ENCODE measurements at places on chromosomes 3 and 15.

- DNase-seq: no peak
Observed at GRCh38 chr3:114596147-114596546, 302.3 kb downstream of the TIGIT start.

DNA sequence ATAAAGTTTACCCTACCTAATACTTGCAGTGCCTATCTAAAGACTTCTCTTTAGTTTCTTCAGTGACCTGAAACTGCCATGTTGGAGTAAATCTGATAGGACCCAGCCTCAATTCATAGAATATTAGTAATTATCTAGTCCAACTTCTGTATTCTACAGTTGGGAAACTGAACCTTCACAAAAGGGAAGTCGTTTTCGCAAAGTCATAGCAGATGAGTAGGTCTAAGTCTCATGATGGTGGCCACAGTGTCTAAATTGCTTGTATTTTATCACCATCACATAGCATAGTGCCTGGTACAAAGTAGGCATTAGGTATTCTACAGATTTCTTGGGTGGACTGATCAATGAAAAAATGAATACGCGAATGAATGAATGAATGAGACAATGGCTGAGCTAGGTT, 8.4 kb downstream of the GMNC start:
- no peak for DNase-seq

DNA sequence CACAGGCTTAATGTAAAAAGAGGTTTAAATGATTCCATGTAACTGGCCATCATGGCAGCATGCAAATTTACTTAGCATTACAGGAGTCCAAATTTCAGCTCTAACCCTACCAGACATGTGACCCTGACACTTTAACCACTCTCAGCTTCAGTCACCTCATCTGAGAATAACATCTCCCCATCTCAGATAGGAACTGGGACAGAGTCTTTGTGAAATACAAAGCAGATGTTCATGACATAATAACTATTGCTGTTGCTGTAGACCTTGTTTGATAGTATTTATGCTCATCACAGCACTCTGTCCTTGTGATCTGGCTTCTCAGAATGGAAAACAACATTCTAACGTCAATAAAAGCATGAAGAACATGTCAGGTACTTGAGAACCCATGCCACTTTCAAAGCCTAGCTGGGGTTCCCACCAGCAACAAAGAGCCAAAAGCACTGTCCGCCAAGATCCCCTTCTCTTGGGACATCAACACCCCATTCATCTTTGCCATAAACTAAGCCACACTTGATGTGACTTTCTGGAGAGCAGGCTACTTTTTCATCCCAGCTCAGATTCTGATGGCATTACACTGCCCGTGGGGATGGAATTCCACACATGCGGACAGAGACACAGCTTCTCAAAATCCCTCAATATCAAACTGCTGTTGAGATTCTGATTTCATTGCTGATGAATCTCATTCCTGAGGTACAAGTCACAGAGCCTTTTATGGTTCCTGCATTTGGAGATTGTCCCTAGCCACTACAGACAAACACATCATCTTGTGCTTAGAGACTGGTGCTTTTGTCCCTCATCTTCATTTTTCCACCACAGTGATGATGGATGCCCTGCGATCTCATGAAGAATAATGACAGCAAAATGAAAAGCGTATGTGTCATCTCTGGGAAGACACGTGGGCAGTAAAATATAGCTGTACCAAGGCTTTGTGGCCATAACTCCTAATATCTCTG, 202.7 kb downstream of the TNIK start:
- DNase-seq: no peak

DNA sequence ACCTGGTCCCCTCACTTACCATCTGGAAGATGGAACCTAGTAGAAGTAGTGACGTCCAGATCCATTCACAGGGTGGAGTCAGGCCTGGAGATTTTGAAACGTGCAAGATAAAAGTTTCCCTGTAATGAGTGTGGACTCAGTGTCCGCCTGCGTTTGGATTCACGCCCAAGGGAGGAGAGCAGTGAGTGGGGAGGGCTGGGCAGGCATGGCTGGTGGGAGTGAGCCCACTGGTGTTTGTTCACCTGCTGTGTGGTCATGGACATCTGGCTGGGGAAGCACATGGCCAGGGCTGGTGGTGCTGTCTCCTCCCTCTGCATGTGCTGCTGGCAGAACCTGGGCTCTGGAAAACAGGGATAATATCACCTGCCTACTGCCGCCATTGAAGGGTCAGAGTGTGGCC, 37.0 kb downstream of the RLBP1 start:
- DNase-seq: peak; percentile 28

- DNase-seq: no peak
Observed at GRCh38 chr15:39205081-39205480, 375.8 kb upstream of the THBS1 start.

GRCh38 chr3:163056874-163057497, 1560.4 kb downstream of the OTOL1 start:
- DNase-seq: peak; percentile 74

GRCh38 chr3:37137516-37137915, 36.9 kb downstream of the LRRFIP2 start:
- DNase-seq: no peak

GRCh38 chr15:85770096-85771041, 24.4 kb downstream of the KLHL25 start:
- no peak for DNase-seq

GRCh38 chr15:97235611-97235985, 724.9 kb upstream of the ARRDC4 start:
- DNase-seq: no peak

DNA sequence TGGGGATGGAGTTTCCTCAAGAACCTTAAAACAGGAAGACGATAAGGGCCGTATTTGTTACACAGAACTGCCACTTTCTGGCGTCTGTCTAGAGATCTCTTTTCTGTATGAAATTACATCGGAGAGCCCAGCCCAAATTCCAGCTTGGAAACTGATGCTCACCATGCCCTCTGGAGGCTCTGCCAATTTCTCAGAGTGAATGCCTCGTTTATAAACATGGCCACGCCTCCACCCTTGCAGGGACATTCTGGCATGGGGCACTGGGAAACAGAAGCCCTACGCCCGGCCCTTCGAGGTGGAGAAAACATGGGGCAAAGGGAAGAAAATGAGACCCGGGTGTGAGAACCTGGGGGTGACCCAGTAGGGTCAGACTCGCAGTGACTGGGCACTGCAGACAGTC, 53.4 kb upstream of the SEC13 start:
- DNase-seq: no peak

- no peak for DNase-seq
Observed at GRCh38 chr15:59587085-59587826, 24.3 kb upstream of the GCNT3 start.
